Hematopoietic multipotent progenitor cell treated with erythropoietin and hydrocortisone succinate and interleukin-3 and kit ligand, for 4 days (in vitro differentiated cells): ENCODE measurements at places on chromosomes 5 and 9.

DNA sequence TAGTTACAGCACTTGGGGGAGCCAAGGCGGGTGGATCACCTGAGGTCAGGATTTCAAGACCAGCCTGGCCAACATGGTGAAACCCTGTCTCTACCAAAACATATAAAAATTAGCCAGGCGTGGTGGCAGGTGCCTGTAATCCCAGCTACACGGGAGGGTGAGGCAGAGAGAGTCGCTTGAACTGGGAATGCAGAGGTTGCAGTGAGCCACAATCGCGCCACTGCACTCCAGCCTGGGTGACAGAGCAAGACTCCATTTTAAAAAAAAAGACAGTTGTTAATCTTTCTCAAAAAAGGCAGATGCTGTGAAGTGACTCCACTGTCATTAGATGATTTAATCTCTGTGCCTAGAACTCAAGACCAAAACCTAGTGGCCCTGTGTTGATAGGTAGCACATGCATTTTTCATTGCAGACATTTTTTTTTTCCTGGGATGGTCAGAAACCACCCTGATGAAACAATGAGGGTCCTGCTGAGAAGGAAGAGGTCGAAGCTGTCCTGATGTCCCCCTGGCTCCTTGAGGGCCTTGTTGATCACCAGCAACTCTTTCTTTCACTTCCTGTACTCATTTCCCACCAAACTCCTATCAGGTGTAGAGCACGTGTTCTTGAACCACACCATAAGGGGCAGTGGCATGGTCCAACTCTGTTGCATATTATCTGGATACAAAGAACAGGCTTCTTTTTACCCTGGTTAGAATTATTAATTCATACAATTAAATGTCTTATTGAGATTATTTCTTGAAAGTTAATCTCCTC lies 382.2 kb downstream of the ICE1 start:
- DNase-seq, result no peak

- no peak for DNase-seq
These were observed 221.6 kb upstream of the DAP start for GRCh38 chr5:10982626-10983025.

- no peak for DNase-seq
These were observed 651.0 kb downstream of the NR2F1-AS1 start for GRCh38 chr5:92930057-92930456.

DNA sequence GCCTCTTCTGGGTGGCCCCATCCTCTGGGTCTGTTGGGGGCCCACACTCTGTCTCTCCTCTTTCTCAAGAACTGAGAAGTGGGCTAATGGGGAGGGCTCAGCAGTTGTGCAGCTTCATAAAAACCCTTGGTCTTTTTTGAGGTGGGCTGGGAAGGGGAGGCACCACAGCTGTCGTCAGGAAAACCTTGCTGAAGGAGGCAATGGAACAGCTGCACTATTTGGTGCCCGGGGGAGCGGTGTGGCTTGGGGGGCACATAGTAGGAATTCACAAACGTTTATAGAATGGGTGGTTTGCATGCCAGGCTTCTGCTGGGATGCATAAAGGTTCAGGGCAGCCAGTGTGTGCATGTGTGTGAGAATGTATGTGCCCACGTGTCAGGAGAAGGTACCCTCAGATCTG lies 3.2 kb upstream of the IER5L start:
- DNase-seq, result no peak

DNA sequence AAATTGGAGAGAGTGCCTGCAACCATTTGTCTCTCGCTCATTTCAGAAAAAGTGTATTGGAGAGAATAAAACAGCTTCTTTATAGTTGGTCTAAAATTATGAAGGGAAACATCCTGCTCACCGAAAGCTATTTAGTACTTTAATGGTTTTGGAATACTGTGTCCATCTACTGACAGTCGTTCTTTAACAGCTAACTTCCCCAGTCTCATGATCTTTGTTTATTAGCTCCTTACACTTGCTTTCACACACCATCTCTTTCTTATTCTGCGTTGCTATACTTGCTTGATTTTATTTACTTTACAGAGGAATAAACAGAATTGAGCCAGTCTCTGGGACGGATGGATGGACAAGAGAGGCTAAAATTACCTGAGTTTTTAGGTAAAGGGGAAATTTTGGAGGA lies 229.3 kb downstream of the CCDC171 start:
- no peak for DNase-seq

DNA sequence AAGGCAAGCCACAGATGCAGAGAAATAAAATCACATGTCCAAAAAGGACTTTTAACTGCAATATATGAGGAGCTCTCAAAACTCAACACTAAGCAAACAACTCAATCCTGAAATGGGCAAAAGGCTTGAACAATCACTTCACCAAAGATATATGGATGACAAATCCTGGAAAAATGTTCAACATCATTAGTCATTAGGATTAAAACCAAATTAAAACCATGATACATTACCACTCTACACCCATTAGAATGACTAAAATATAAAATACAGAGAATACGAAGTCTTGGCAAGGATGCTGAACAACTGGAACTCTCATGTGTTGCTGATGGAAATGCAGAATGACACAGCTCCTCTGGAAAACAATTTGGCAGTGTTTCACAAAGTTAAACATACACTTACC lies 277.4 kb downstream of the TLE1 start:
- DNase-seq, result no peak

GRCh38 chr5:179919487-179920060 lies 11.9 kb upstream of the TBC1D9B start:
- DNase-seq, result no peak

DNA sequence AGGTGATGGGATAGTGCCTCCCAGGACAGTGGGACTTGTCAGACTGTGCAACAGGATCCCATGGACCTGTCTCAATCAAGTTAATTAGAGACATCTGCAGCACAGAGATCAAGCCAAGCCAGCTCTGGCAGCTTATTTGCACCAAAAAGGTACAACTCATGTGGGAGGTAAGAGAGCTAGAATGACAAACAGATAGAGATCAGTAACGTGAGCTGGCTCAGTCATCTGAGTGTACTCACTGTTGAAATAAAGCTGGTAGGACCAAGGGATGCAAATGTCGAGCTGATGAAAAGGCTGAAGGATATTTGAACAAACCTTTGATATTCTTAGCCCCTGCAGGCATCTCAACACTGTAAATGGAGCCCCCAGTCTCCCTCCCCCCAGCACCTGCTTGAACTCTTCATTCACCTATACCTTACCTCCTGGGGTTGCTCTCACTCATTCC lies 198.1 kb downstream of the EFNA5 start:
- DNase-seq, result no peak
